ENCODE measurements at places on chromosomes 12 and 14. TPM values are rescaled to one million over a fixed set of nuclear protein-coding genes. Genes with fewer than 3 reads are reported as not detected.

Gene SMIM41
- total RNA-seq: 0.19 TPM

Gene INHBC
- total RNA-seq: not detected

Gene MYRFL
- total RNA-seq: not detected

- DNase-seq: no peak
- peaks cover 37% of the 10 kb centered on the region for H3K36me3 ChIP-seq
- no peak overlapping the region for H3K4me3 ChIP-seq
- H3K4me1 ChIP-seq: no peaks in the 10 kb centered on the region
- H3K27ac ChIP-seq: no peak overlapping the region
Measured at GRCh38 chr12:112243255-112244110, 118.1 kb downstream of the TRAFD1 start.

DNA sequence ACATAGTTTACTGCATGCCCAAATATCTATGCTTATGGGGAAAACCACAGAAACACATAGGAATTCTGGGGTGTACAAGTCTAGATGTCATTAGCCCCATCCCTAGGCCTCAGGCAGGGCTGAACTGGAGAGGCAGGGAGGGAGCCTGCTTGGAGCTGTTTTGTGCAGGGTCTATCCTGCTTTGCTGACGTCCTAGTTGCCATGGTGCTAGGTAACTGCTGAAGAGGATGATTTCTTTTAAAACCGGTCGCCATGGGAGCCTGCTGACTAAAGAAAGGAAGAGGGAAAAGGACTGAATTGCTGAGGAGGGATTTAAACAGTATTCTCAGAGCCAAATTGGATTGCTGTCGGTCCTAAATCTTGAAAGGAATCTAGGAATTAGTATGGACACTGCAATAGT lies 10.7 kb downstream of the GPR19 start:
- no peaks in the 10 kb centered on the region for H3K27me3 ChIP-seq
- no peak for DNase-seq
- no peak overlapping the region for H3K27ac ChIP-seq
- no peak overlapping the region for H3K4me3 ChIP-seq
- peaks cover 8% of the 10 kb centered on the region for H3K4me1 ChIP-seq

DNA sequence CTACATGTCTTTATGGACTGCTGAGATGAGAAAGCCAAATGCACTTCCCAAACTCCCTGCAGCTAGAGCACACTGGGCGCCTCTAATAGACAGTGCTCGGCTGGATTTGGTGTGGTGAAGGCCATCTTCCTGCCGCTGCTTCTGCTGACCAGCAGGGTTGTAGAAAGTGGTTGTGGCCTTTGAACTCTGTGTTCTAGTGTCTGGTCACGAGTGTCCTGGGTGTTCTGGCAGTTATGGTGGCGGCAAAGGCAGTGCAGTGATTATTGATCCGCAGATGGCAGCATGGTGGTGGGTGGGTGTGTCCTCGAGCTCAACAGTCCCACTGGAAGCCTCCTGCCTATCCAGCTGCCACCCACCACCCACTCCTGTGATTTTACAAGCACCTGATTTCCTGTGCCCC lies 43.4 kb downstream of the SMIM41 start:
- H3K36me3 ChIP-seq: no peaks in the 10 kb centered on the region
- H3K27ac ChIP-seq: no peak overlapping the region
- peaks cover 24% of the 10 kb centered on the region for H3K27me3 ChIP-seq
- H3K4me3 ChIP-seq: no peak overlapping the region

DNA sequence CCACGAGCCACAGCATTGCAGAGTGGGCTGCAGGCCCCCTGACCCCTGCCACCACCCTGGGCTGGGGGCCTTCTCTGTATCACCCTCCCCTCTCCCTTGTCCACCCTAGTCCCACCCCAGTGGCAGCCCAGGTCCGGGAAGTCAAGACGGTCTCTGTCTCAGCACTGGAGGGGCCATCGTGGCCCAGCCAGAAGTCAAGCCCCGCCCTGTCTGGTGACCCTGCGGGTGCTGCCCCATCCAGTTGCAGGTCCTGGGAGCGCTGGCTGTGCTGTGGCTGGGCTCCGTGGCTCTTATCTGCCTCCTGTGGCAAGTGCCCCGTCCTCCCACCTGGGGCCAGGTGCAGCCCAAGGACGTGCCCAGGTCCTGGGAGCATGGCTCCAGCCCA lies 2.7 kb downstream of the PLD4 start:
- no peaks in the 10 kb centered on the region for H3K36me3 ChIP-seq
- H3K4me1 ChIP-seq: peaks cover 2% of the 10 kb centered on the region
- no peak for DNase-seq
- no peak overlapping the region for H3K4me3 ChIP-seq
- H3K27ac ChIP-seq: no peak overlapping the region

All from activated CD4-positive, alpha-beta T cell treated with anti-CD3 and anti-CD28 coated beads, Interleukin-2, amount 10 ng/mL, durations not matched to agents 24 days and 14 days (primary cell).